ENCODE measurements at places on chromosomes 3 and 15.

DNA sequence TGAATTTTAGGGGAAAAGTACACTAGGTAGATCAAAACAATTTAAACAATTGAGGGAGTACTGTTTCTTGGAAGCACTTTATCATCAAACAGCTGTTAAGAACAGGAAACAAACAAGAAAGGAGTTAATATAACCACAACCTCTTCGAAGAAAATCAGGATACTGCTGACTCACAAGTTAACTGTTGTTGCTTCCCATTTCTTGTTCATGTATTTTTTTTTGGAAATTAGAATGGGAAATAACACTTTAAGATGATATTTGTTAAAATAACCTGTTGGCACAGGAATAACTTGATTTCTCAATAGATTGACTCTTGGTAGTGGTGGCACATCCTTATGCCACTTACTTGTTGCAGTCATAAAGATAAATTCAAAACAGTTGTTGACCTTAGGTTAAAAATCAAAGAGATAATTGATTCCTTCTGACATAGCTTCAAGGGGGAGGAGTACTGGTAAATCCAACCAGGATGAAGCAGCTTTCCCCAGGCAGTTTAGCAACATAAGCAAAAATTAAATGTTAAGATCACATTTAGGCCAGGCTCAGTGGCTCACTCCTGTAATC, 3.3 kb downstream of the BNIP2 start:
- no peak for DNase-seq

- DNase-seq: no peak
Measured at GRCh38 chr3:158775426-158776410, 26.1 kb upstream of the MFSD1 start.

GRCh38 chr3:177069514-177070329, 127.6 kb downstream of the TBL1XR1 start:
- DNase-seq: no peak

- no peak for DNase-seq
Measured at GRCh38 chr3:284322-284721, 87.8 kb downstream of the CHL1 start.

DNA sequence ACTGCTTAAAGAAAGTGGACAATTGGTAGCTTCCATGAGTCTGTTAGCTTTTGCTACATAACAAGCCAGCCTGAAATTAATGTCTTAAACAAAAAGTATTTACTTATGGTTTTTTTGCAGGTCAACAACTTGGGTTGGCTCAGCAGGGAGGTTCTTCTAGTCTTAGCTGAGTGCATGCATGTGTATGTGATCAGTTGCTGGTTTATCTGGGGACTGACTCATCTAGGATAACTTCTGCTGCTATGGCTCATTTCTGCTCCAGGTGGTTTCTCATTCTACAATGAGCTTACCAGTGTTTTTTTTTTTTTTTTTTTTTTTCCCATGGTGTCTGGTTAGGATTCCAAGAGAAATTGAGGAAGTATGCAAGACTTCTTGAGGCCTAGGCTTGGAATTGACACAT, 244.7 kb downstream of the NSUN3 start:
- DNase-seq: no peak

- DNase-seq: no peak
Measured at GRCh38 chr3:126528419-126528799, 4.5 kb downstream of the CHST13 start.

- DNase-seq: peak; percentile 17
Measured at GRCh38 chr3:7265736-7266135, 404.8 kb downstream of the GRM7 start.

- DNase-seq: no peak
Measured at GRCh38 chr15:35038626-35039451, 46.3 kb downstream of the NANOGP8 start.
